ENCODE measurements at places on chromosomes 7 and 10.

DNA sequence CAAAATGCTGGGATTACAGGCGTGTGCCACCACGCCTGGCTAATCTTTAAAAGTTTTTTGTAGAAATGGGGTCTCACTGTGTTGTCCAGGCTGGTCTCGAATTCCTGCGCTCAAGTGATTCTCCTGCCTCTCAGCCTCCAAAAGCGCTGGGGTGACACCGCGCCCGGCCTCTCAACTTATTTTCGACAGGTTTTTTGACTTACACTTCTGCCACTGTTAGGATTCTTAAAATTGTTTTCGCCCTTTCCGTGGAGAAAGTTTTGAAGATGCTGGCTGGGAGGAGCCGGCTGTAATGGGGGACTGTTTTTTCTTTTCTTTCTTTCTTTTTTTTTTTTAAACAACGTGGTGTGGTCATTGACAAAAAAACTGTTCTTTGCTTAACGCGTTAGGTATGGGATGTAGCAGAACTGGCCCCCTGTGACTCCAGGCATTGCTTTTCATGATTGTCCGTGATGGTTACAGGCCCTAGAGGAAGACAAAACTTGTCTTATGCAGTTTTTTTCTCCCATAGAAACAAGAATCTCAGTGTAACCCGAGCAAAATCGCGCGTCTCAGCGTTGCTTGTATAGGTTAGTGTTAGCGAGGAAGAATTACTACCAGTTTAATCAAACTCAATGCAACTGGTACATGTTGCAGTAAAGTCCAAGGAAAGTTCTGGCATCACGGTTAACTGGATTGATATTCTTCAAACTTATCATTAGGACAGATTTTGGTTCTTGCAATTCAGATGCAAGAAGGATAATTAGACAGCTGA is 72.2 kb downstream of the DAGLB start:
- no peak for DNase-seq

GRCh38 chr7:55140941-55141278 is 122.1 kb downstream of the EGFR start:
- DNase-seq = no peak

DNA sequence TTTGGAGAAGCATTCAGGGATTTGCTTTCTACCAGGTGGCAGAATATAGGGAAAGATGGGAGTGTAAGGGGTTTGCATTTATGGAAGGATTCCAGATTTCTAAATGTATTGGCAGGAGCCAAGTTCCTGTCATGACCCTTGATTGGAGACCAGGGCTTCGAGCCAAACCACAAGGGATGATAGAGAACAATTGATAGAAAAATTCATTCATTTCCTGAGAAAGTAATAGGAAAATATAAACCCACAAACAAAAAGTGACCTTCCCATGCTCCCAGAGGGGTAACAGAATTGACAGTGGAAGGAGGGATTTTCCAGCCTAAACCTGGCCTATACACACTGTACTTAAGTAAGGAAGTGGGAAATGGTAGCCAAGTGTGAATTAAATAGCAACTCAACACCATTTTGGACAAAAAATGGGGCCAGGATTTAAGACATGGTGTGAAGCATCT is 22.4 kb upstream of the IFIT2 start:
- no peak for DNase-seq

DNA sequence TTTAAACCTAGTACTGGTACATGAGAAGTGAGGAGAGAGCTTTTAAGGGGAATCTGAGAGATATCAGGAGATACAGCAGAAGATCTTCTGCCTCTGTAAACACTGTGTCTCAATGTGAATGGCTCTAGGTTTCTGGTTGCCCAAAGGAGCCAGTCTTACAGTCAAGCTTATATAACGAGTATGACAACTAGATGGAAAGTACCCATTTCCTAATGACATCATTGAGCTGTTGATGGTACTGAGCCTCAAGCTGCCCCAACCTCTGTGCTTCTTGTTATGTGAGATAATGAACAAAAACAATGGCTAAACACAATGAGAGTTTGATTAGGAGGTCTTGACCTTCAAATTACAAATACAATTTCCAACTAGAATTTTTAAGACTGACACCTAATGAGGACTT is 451.5 kb downstream of the SORCS1 start:
- no peak for DNase-seq

- no peak for DNase-seq
These were observed 128.7 kb downstream of the KBTBD2 start for GRCh38 chr7:32762925-32763293.

GRCh38 chr7:46033592-46033991 is 112.5 kb upstream of the IGFBP3 start:
- no peak for DNase-seq

- no peak for DNase-seq
These were observed 1.0 kb upstream of the CHN2 start for GRCh38 chr7:29193316-29194205.

DNA sequence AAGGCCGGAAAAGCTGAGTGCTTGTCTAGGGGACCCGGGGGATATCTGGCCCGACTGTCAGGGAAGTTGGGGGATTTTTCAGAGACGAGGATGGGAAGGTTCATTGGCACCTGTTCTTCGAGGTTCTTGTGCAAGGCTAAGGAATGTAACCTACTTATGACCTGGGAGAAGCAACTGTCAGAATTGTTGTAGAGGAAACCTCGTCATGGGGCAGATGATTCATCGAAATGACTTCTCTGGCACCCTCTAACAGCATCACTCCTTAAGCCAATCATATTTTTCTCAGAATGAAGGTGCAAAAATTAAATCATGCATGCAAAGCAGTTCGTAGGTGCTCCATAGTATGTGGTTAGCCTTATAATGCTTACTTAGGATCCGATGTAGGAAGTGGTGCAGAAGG is 58.6 kb downstream of the PLXDC2 start:
- DNase-seq = no peak

DNA sequence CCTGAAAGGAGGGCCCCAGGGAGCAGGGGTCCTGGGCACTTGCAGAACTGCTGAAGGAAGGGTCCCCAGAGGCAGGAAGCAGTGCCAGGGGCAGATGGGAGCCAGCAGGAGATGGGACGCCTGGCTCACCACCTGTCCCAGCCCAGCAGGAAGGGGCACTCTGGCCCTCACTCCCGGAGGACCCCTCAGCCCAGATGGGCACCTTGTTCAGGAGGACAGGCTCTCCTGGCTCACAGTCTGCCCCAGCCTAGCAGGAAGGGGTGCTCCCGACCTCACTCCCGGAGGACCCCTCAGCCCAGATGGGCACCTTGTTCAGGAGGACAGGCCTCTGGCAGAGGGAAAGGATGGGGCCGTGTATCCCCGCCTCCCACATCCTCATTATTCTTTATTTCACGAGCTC is 331.4 kb upstream of the SHH start:
- DNase-seq = no peak

- no peak for DNase-seq
These were observed 9.8 kb downstream of the ATP6V1F start for GRCh38 chr7:128872394-128872824.

DNA sequence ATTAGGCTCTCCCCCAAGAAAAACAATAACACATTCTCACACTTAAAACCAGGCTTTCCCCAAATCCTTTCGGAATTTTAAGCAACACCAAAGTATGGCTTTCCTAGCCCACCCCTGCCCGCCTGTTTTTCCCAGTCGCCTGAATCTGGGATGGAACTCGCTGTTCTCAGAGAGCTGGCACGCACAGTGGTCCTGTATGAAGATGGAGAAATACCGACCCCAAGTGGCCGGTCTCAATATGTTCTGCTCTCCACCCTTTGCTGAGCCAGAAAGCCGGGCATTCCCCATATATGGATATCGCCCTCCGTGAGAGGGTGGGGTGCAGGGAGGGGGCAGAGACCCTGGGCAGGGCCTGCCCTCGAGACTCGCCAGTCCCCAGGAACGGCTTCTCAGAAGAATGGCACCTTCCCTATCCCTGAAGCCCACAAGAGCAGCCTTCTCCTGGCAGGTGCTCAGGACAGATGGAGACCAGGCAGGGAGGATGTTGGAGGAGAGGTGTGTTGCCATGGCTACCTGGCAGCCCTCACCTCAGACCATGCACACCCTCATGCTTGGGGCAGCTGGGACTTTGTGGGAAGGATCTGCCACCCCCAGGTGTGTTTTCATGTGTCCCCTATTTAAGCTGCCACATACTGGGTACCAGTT is 3.4 kb downstream of the TACR2 start:
- DNase-seq = peak; percentile 41

DNA sequence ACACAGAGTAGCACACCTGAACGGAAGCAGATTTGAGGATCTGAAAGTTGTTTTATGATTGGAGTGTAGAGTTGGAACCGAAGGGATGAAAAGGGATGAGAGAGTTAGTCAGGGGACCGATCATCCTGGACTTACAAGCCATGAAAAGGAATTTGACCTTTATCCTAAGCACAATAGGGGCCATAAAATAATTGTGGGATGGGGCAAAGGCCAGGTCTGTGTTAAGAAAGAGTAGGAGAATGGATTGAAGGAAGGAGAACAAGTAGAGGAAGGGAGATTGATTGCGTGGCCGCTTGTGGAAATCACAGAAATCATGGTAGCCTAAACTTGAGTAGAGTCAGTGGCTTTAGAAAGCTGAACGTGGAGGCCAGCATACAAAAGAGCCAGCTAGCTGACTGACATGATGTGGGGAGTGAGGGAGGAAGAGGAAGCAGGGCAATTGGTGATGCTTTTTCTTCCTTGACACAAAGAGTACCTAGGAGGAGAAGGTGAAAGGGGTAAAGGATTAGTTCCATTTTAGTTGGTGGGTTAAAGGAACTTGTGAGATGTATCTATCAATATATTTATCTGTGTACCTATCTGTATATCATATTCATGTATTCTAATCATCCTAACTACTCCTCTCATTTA is 67.1 kb upstream of the RPA3 start:
- DNase-seq = no peak

DNA sequence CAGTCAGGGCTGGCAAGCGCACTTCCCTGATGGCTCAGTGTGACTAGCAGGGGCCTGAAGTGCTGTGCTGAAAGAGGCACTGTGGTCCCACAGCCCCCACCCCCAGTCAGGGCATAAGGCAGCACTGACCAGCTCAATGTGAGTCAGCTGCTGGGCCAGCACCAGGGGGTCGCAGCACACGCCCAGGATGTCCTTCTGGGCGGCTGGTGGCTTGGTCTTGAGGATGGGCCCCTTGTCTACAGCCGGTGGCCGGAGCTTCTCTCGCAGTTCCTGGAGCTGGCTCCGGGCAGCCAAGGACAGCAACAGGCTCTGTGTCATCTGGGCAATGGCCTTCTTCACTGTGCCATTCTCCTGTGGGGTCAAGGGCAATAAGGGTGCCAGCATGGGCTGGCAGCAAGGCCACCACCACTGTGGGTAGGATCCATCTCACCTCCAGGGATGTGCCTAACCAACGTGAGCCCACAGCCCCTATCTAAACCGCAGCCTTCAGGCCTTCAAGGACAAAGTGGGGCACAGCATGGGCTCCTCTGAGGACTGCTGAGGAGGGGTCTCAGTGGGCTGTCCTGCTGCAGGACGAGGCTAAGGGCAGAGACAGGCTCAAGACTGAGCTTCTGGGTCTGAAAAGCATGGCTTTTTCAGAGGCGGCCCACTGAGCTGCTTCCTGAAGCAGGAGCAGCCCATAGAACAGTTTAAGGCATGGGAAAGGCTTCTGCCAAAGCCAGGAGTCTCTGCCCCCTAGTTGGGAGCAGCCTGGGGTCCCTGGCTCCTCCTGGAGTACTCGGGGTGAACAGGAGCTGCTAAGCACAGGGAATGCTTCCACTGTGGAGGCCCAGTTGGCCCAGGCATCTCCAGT is 62.5 kb downstream of the CSGALNACT2 start:
- peak; percentile 48 for DNase-seq

DNA sequence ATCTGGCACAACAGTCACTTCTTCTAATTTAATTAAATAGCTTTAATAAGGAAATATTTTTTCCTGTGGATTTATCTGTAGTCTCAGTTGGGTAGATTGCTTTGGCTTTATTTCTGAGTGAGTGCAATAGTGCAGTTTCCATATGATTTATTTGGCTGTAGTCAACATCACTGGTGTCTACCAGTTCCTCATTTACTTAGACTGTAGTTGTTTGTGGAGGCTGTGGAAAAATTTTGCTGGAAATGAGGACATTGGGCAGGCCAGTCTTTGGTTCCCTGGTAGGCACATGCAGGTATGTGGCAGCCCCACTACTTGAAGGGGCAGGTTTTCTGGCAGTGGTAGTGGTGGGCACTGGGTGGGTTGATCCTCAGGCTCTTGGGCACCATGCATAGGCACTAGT is 15.5 kb downstream of the TAS2R40 start:
- DNase-seq = no peak

GRCh38 chr10:94129393-94130130 is 135.8 kb downstream of the PLCE1 start:
- no peak for DNase-seq

GRCh38 chr7:101824440-101824839 is 7.0 kb downstream of the CUX1 start:
- DNase-seq = no peak

DNA sequence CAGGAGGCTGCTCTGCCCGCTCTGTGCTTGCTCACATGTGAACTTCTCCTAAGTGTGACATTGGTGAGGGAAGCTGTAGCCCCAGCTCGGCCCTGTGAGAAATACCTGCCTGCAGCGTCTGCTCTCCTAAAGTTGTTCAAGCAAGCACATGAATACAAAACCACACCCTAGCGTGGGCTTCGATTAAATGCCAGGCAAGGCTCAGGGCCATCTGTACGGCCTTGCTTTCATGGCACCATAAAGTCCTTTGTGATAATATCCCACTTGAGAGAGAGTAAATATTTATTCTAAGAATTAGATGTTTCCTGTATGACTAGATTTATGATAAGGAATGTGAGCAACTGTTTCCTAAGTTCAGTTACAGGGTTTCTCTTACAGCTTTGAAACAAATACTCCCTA is 262.8 kb upstream of the KLF14 start:
- no peak for DNase-seq

- DNase-seq = no peak
These were observed 40.9 kb upstream of the ELAPOR2 start for GRCh38 chr7:87100326-87100725.

DNA sequence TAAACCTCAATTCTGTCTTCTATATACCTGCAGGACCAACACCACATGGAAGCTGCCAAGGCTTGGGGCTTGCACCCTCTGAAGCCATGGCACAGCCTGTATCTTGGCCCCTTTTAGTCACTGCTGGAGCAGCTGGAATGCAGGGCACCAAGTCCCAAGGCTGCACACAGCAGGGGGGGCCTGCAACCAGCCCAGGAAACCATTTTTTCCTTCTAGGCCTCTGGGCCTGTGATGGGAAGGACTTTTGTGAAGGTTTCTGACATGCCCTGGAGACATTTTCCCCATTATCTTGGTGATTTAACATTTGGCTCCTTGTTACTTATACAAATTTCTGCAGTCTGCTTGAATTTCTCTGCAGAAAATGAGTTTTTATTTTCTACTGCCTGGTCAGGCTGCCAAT is 123.2 kb upstream of the PCGF5 start:
- DNase-seq = no peak

GRCh38 chr10:102675666-102676533 is 31.6 kb downstream of the TRIM8 start:
- no peak for DNase-seq

- no peak for DNase-seq
These were observed 991.5 kb downstream of the NRG3 start for GRCh38 chr10:82866424-82867020.

- DNase-seq = no peak
These were observed 38.2 kb downstream of the FOXL3 start for GRCh38 chr7:327991-328702.
